ENCODE measurements at places on chromosomes 11 and 22. TPM values are rescaled to one million over a fixed set of nuclear protein-coding genes. Genes with fewer than 3 reads are reported as not detected.

The VPREB1 gene
- not detected for total RNA-seq

The PIWIL4 gene
- total RNA-seq = 1.1 TPM

The KCNJ5 gene
- not detected for total RNA-seq

The TMEM45B gene
- total RNA-seq = 3.3 TPM

The BEST1 gene
- total RNA-seq = 0.25 TPM

The IGLL5 gene
- not detected for total RNA-seq

The LRP4 gene
- total RNA-seq = 0.05 TPM

DNA sequence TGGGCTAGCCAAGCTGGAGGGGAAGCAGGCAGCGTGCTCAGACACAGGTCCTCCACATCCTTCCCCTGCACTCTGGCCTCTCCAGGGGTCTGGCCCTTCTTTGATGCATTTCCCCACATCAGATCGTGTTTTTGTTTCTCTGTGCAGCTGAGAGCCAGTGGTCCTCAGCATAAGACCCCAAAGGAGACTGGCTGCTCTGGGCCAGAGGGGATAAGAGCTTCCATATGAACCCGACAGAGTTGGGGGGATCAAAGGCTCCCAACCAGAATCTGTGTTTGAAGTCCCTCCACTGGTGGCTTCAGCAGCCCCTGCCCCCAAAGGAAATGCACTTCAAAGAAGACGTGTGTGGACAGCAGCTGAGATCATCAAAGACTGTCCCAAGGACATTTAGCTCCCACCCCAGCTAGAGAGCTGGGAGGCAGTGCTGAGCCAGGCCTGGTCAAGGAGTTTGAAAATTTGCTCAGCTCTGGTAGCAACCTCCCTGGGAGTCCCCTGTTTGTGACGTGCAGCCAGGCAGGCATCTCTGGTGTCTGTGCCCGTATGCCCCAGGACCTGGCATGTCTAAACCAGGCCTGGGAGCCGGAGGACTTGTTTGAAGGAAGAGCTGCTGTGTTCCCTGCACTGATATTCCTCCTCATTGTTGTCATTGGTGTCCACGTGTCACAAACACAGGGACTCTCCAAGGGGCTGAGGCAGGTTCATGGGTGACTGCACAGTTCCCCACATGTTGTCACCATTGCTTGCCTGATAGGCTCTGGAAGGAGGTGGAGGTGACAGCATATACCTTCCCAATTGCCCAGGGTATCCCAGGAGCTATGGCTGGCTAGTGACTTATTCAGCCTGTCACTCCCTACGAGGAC lies 99.0 kb downstream of the AMOTL1 start:
- DNase-seq = no peak
- H3K27me3 ChIP-seq = no peaks in the 10 kb centered on the region
- no peak overlapping the region for H3K4me3 ChIP-seq
- no peak overlapping the region for H3K27ac ChIP-seq
- no peaks in the 10 kb centered on the region for H3K36me3 ChIP-seq

DNA sequence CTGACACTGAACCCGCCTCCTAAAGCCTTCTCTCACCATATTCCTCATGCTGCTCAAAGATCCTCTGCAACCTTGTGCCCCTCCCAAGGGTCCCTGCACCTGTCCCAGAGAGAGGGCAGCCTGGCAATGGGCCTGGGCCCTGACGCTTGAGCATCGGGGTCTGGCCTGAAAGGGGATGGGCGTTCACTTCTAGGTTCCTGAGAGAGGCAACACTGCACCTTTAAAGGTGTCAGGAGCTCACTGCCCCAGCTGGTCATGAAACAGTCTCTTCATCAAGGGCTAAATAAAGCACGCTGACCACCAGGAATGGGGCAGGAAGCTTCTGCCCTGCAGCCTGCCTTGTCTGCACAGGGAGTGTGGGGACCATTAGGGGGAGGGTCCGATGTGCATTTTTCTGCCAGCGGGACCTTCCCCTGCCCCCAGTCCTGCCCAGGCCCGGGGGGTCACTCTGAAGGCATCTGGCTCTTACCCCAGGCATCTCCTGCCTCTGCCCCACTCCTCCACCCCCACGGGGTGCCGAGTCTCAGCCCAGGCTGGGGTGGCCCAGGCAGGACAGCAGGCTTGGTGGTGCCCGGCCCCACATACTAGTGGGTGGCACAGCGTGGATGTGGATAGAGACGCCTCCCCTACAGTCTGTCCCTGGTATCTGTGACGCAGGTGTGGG lies 3.5 kb downstream of the C11orf21 start:
- H3K4me3 ChIP-seq = no peak overlapping the region
- no peak overlapping the region for H3K27ac ChIP-seq
- H3K27me3 ChIP-seq = no peaks in the 10 kb centered on the region
- H3K4me1 ChIP-seq = peaks cover 31% of the 10 kb centered on the region

- no peaks in the 10 kb centered on the region for H3K27me3 ChIP-seq
- H3K4me1 ChIP-seq = peaks cover 30% of the 10 kb centered on the region
- H3K4me3 ChIP-seq = peak overlapping the region; percentile 93
Measured at GRCh38 chr11:795634-796564, 2.2 kb downstream of the SLC25A22 start.

GRCh38 chr22:45884201-45885062 lies 92.5 kb downstream of the WNT7B start:
- peaks cover 18% of the 10 kb centered on the region for H3K27me3 ChIP-seq
- H3K4me1 ChIP-seq = no peaks in the 10 kb centered on the region
- DNase-seq = no peak
- no peak overlapping the region for H3K27ac ChIP-seq

DNA sequence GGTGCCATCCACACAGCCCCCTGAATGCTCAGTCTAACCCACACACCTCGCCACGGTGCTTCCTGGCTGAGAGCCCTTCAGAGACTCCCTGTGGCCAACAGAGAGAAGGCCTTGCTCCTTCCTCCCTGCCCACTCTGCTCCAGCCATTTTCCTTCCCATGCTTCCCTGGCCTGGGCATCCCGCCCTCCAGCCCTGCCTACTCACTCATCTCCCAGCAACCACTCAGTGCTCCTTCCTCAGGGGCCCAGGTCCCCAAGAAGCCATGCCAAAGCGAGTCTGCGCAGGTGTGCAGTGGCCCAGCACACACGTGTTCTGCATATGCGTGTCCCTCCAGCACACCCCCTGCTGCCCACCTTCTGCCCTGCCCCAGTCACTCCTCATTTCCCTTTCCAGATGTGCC lies 56.4 kb downstream of the NECTIN1 start:
- H3K36me3 ChIP-seq = no peaks in the 10 kb centered on the region
- no peak for DNase-seq
- no peak overlapping the region for H3K4me3 ChIP-seq
- peaks cover 12% of the 10 kb centered on the region for H3K27me3 ChIP-seq
- peaks cover 12% of the 10 kb centered on the region for H3K4me1 ChIP-seq

GRCh38 chr22:37607935-37608476 lies 628 bp upstream of the GGA1 start:
- no peak for DNase-seq
- peaks cover 60% of the 10 kb centered on the region for H3K4me1 ChIP-seq
- H3K27me3 ChIP-seq = no peaks in the 10 kb centered on the region
- H3K27ac ChIP-seq = peak overlapping the region; percentile 88
- H3K4me3 ChIP-seq = peak overlapping the region; percentile 89
- peaks cover 4% of the 10 kb centered on the region for H3K36me3 ChIP-seq

DNA sequence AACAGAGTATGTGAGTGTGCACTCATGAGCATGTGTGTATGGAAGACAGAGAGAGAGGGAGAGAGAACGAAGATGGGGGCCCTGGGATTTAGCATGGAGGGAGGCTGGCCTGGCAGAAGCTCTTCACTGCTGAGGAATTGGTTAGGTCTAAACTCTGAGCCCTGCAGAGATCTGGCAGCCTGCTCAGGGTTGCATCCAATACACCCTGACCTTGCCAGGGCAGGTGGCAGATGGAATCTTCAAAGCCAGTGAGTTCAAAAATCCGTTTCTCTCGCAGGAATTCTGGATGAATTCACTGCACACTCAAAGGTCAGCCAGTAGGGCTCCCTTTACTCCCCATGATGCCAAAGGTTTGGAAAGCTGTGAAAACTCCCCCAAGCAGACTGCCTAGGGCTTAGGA lies 61.4 kb upstream of the OLFML1 start:
- peaks cover 16% of the 10 kb centered on the region for H3K4me1 ChIP-seq
- H3K36me3 ChIP-seq = no peaks in the 10 kb centered on the region
- H3K27ac ChIP-seq = no peak overlapping the region
- H3K27me3 ChIP-seq = peaks cover 4% of the 10 kb centered on the region
- DNase-seq = no peak
